ENCODE measurements at places on chromosomes 13 and 19. TPM values are rescaled to one million over a fixed set of nuclear protein-coding genes. Genes with fewer than 3 reads are reported as not detected.

DNA sequence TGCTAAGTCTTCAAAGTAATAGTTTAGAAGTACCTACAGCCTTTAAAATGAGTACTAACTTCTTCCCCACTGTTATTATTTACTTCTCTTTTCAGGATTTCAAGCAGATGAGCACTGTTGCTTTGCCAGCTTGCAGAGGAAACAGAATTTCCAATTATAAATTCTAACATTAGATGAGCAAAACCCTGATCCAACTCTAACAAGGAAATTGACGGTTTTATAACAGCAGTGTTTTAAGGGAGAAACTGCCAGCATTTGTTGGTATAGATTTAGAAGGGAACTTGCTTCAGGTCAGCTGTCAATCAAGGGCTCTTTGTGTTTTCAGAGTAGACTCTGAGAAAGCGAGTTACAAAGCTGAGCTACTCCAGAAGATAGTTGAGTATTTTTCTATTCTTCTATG is 120.5 kb downstream of the RAP2A start:
- no peak for DNase-seq

DNA sequence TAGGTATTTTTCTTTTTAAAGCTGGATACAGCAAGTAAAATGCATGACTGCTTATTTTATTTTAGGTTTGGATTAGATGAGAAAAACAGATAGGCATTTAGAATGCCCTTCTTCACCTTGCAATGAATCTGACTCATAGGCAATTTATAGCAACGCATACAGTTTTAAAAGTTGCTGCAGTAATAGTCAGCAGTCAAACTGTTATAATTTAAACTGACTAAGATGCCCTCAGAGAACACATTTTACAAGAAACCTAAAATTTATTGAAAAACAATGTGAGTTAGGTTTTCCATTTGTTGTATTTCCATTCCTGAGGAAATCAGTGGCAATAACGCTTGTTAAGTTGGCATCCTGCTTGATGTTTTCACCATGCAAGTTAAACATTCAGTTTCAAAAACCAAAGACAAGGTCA is 1128.2 kb upstream of the PCDH9 start:
- DNase-seq: no peak

GRCh38 chr19:53007606-53008005 is 6.1 kb upstream of the ERVV-1 start:
- no peak for DNase-seq

GRCh38 chr13:68616600-68617222 is 1386.6 kb upstream of the PCDH9 start:
- no peak for DNase-seq

GRCh38 chr19:31979362-31979761 is 366.0 kb upstream of the ZNF507 start:
- DNase-seq: no peak

- DNase-seq: peak; percentile 56
These were observed 12.1 kb downstream of the PIN1 start for GRCh38 chr19:9847087-9847671.

Gene PSG11
- total RNA-seq: not detected

Gene KLHL1
- total RNA-seq: not detected

Gene SIGLEC11
- 0.59 TPM for total RNA-seq

DNA sequence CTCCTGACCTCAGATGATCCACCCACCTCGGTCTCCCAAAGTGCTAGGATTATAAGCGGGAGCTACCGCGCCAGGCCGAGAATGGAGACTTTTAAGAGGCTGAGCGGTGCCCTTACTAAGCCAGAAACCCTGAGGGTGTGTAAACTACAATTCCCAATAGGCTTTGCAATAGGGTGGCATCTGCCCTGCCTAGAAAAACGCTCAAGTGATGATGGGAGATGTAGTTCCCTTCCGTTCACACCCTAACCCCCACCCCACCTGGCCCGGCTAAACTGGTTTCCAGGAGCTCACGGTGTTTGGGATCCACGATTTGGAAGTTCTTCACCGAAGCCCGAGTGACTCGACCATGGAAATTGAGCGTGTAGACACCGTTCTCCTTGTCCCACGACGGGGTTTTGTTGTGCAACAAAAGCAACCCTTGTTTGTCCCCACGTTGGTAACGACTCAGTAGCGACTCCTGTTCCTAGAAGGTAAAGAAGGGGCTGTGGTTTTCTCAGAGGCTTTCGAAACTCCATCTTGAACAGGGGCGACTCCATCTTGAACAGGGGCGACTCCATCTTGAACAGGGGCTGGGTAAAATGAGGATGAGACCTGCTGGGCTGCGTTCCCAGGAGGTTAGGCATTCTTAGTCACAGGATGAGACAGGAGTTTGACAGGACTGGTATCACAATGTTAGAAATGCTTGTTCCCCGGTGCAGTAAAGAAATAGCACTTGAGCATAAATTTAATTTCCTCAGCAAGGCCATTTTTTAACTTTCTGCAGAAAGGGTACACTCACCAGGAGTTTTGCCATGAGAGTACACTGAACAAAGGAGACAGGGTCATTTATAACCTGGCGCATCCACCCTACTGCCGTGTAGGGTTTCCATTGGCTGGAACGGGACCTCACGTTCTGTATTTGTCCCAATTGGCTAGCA is 9.8 kb downstream of the PPP1R15A start:
- DNase-seq: no peak

DNA sequence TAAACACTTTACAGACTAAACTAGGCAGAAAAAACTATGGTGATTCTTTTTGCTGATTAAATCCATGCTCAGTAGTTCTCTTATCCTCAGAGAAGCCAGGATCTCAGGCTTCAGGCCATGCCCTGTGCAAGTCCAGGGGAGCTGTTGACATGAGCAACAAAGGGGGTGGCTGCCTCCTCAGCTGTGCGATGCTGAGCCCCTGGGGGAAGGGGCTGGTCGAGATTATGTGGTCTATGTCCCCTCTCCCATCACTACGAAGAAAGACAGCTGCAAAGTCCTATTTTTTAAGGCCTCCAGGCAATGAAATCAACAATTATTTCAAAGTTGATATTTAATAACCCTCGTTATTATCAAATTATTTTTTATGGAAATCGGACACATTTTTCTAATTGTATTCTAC is 37.0 kb downstream of the IRS2 start:
- no peak for DNase-seq

Gene PPP1R12C
- 141 TPM for total RNA-seq

DNA sequence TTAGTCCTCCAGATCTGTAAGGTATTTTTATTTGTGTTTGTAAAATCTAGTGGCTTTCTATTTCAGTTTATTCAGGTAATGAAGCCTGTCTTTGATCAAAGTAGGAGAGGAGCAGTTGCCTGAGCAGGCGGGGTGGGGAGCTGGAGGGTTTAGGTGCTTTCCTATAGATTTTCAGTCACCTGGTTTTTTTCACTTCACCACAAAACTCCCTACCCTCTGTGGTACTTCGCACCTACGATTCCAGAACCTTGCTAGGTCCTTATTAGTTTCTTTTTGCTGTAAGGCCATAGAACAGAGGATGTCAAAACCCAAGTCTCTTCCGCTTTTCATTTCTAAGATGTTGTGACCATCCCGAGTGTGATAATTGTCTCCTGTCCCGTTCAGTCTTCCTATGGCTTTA is 26.6 kb downstream of the SLAIN1 start:
- DNase-seq: no peak

DNA sequence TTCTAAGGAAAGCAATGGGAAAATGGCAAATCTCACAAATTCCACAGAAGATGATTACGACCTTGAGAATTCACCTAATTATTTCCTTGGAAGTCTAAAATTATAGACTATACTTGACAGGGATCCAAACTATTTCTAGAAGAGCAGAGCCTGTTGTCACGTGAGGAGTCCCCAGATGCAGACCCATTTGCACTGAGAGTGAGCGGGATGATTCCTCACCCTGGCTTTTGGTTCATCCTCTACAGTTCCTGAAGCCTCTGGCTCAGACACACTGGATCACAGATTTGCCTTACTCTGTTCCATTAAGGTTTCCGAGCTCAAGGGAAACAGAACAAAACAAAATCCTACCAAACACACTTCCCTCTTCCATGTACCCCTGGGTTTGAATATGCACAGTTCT is 23.0 kb upstream of the CYSLTR2 start:
- DNase-seq: no peak

Gene KIR2DL4
- total RNA-seq: not detected
